ENCODE measurements at places on chromosomes 3 and 15.

DNA sequence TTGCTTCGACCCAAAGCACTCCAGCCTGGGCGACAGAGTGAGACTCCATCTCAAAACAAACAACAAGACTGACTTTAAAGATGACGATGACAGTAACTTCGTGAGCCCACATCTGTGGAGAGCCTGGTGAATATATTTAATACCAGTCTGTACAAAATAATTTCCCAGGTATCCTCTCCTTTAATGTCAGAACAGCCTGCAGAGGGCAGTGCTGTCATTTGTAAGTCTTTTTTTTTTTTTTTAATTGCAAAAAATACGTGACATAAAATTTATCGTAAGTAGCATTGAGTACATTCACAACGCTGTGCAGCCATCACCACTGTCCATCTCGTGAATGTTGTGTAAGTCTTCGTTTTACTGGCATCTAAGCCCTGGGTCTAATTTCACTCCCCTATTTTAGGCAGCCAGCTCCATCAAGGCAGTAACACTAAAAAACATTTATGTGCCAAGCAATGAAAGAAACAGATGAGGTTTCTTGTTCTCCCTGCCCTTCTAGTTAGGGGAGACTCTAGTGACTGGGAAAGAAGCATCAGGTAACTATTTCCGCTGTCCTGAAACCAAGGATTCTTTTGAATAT is 1.4 kb downstream of the HTD2 start:
- DNase-seq, result peak; percentile 68

GRCh38 chr3:73493543-73494308 is 131.0 kb downstream of the PDZRN3 start:
- DNase-seq, result no peak

DNA sequence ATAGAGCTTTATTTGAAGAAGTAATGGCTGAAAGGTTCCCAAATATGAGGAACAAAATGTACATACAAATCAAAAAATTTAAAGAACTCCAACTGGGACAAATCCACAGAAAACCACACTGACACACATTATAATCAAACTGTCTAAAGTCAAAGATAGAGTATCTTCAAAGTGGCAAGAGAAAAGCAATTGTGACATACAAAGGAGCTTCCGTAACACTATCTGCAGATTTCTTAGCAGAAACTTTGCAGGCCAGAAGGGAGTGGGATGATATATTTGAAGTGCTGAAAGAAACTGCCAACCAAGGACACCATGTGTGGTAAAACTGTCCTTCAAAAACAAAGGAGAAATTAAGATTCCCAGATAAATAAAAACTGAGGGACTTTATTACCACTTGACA is 91.9 kb downstream of the SENP2 start:
- DNase-seq, result no peak

- no peak for DNase-seq
Observed at GRCh38 chr3:59570806-59571205, 521.0 kb upstream of the CFAP20DC start.

DNA sequence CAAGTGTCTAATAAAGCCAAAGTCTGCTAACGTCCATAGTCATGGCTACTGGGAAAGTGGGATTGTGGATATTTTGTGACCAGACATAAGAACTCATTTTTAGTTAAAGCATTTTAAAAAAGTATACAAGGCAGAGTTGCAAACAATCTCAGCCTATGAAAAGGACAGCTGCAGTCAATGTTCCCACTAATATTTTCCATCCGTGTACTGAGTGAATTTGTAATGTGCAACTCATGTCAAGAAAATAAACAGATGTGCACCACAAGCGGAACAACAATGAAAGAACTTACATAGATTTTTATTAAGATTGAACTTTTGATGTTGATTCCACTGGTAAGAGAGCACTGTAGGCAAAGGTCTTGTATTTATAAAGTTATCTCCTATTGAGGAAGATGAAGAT is 231.3 kb upstream of the SEMA6D start:
- no peak for DNase-seq

GRCh38 chr3:191328383-191328961 is 722 bp upstream of the CCDC50 start:
- peak; percentile 45 for DNase-seq

DNA sequence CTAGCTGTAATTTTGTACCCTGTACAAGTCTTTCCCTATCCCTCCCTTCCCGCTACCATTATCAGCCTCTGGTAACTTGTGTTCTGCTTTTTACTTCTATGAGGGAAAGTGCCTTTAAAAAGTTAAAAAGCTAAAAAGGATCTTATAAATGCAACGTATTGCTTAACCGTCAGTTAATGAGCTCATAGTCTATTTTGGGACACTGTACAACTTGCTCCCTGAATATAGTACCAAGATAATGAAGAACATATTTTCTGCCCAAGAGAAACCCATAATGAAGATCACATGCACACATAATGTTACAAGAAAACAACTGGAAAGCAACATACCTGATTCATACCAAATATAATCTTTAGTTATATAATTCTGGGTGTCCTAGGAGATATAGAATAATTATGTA is 22.6 kb downstream of the ZIC1 start:
- DNase-seq, result no peak

DNA sequence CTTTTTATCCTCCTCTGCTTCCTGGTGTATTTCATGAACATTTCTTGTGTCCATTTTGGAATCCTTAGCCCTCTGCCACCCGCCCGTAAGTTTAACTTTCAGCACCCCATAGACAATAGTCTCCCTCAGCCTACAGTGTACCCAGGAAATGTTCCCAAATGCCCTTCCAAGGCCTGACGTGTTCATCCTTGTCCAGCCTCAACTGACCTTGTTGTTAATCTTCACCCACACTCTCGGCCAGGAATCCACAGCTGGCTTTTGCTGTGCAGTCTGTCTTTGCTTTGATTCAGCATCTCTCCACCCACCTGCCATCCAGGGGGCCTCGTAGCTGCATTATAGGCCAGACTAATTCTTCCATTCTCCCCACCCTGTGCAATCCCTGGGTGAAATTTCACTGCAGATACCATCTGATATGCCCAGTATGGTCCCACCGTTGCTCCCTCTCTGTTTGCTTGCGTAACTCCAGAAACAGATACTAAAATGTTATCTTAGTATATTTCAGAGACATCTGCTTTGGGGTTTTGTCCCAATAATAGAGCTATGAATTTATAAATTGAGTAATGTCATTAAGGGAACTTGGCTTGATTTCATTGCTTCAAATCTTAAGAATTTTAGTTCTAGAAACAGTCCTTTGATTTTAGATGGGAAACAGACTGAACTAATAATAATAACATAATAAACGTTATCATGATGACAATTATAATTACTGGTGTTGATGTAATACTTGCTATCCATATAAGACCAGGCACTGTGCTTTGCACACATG is 16.6 kb downstream of the GUCA1C start:
- no peak for DNase-seq

DNA sequence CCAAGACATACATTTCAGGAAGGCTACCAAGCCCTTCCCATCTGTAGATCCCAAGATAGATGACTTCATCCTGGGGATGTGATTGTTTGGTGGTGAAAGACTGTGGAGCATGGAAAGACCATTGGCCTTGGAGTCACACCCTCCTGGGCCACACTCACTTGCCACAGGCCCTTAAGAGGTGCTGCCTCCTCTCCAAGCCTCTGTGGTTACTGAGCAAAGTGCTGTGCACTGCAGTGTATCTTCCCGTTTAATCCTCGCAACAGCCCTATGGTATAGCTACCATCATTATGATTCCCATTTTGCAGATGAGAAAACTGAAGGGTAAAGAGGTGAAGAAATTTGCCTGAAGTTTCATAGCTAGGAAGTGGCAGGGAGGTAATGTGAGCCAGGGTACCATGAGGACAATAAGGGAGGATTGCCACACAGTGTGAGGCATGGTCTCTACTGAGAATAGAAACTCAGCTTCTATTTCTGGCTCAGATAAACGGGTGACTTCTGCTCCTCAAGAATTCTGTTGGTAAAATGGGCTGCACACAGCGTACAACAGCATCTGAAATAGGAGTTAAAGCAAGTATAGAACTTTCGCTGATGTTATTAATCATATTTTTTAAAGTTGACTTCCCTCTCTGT is 23.9 kb upstream of the RHO start:
- DNase-seq, result no peak

- no peak for DNase-seq
Observed at GRCh38 chr15:94322141-94322540, 90.8 kb downstream of the MCTP2 start.

DNA sequence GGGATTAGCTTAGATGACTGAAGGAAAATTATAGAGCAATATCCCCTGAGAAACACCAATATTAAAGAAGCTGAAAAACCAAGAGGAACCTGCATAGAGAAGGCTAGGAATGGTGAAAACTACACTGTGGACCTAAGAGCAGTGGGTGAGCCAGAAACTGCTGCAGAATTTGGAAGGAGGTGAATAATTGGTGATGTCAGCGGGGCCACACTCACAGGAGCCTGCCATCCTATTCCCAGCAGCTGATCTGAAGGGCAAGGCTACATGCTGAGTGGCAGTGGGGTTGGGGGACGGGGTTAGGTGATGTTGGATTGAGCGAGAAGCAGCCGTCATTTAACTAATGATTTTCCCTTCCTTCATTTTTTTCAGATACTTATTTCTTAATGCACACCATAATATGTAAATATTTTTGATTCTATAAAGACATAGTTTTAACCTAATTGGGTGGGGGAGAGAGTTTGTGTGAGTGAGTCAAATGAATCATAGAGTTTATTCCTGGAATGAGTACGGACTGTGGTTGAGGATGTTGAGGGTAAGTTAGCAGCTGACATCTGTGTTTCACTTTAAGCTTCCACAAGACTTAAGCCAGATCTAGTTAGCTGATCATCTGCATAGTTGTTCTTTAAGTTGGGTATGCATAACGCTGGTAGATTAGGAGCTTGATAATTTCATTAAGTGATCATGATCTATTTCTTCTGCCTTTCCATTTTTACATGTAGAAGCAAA is 222.8 kb downstream of the PTPRG start:
- DNase-seq, result no peak

Measured in hematopoietic multipotent progenitor cell treated with erythropoietin and hydrocortisone succinate and interleukin-3 and kit ligand, for 15 days (in vitro differentiated cells).